Heart left ventricle (tissue), 16 donors: ENCODE measurements at places on chromosomes 4 and X. TPM values are rescaled to one million over a fixed set of nuclear protein-coding genes. Genes with fewer than 3 reads are reported as not detected.

Gene NDP
- not detected for total RNA-seq

DNA sequence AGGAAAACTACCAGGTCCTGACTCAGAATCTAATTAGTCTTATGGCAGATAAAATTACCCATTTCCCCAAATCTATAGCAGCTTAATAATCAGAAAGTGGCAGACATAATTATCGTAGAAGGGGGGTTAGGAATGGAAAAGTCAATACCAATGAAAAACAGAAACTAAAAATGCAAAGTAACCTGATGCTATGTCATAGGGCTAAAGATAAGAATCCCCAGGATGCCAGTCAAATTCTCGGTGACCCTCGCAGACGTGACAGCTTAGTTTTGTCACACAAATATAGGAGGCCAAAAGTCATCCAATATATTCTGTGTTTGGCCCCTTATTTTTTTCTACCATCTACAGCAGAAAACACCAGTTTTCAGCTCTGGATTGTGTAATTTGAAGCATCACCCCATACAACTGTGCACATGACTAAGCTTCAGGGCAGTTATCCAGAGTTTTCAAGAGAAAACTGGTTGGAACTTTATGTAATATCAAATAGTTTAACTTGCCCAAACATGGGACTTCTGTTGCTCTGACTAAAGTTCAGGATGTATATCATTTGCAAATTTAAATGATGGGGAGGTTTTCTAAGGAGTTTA lies 30.9 kb downstream of the RASSF6 start:
- H3K27me3 ChIP-seq = no peaks in the 10 kb centered on the region
- no peak for DNase-seq
- no peaks in the 10 kb centered on the region for H3K4me1 ChIP-seq
- no peak overlapping the region for H3K4me3 ChIP-seq

GRCh38 chrX:132226169-132226568 lies 6.9 kb upstream of the RAP2C start:
- H3K4me3 ChIP-seq = no peak overlapping the region
- H3K4me1 ChIP-seq = no peaks in the 10 kb centered on the region
- no peak overlapping the region for H3K27ac ChIP-seq
- DNase-seq = no peak
- H3K36me3 ChIP-seq = no peaks in the 10 kb centered on the region

- no peak for DNase-seq
- H3K36me3 ChIP-seq = no peaks in the 10 kb centered on the region
- no peak overlapping the region for H3K4me3 ChIP-seq
- no peaks in the 10 kb centered on the region for H3K27me3 ChIP-seq
Measured at GRCh38 chr4:78806943-78807460, 30.9 kb downstream of the BMP2K start.
